NCI-H774 (cell line): ENCODE measurements at places on chromosomes 12 and 14.

GRCh38 chr12:48053122-48053521 lies 48.8 kb upstream of the COL2A1 start:
- DNase-seq, result no peak

DNA sequence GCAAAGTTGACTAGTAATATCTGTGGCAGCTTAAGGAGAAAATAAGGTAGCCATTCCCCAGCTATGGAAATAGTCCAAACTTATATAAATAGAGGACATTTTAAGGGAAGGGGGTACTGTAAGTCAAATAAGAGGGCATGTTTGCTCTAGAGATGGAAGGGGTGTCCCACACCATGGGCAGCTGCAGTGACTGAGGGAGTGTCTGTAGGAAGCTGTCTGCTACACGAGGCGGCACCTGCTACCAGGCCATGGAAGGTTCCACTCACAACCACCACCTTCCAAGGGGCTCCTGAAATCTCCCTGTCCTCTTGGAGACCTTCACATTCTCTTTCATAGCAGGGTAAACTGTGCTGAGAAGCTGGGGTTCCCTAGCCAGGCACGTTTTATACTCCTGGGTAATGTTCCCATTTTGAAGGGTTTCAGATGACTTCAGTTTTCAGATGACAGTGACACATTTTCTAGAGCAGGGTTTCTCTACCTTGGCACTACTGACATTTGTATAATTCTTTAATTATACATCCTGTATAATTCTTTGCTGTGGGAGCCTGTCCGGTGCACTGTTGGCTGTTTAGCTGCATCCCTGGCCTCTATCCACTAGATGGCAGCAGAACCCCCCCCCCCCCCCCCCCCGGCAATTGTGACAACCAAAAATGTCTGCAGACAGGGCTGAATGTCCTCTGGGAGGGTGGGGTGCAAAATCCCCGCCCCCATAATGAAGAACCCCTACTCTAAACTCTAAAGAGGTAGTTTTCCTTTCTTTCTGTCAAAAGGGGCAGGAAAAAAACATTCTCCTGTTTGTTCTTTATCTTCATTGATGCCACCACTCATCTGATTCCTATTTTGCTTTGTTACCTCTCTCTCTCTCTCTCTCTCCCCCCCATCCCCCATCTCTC lies 11.6 kb upstream of the SMCO2 start:
- DNase-seq, result no peak

GRCh38 chr12:113386866-113387566 lies 16.7 kb downstream of the SDS start:
- no peak for DNase-seq

- peak; percentile 34 for DNase-seq
Measured at GRCh38 chr12:101891462-101891971, 14.1 kb downstream of the DRAM1 start.

GRCh38 chr12:57883700-57884099 lies 37.2 kb upstream of the CTDSP2 start:
- no peak for DNase-seq

DNA sequence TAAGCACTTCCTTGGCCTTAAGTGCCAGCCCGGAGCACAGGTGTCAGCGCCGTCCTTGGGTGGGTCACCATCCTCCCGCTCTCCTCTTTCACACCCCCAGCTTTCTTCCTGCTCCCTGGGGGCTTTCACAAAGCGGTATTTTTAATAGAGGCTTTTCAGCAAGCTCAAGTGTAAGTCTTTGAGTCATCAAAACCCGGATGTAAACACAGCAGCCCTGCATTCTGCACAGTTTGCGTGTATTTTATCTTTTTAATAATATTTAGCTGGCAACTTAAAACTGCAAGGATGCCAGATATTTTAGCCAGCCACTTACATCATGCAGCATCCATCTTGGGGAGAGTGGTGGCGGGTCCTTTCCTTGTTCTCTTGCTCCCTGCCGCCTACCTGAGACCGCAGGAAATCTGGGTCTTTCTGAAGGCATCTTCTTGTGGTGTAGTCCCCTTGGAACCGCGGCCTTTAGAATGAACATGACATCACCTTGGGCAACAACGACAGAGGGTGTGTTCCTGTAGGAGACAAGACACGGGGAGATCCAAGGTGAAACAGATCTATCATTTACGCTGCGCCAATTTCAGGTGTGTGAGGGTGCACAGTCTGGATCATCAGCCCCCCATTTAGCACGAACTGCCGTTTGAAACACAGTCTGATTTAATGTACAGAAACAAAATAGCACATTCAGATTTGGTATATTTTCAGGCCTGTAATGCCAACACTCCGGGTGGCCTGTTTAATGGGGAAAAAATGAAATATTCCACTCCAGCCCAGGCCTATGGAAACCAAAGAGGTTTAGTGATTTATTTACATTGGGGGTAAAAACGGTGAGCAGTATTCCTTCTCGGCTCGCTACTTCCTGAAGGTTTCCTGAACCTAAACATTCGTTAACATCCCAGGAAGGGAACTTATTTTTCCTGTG lies 12.5 kb upstream of the IRF2BPL start:
- DNase-seq, result no peak

- no peak for DNase-seq
Measured at GRCh38 chr14:90828642-90829487, 12.6 kb upstream of the TTC7B start.

- no peak for DNase-seq
Measured at GRCh38 chr12:43676183-43676813, 82.3 kb downstream of the PUS7L start.

DNA sequence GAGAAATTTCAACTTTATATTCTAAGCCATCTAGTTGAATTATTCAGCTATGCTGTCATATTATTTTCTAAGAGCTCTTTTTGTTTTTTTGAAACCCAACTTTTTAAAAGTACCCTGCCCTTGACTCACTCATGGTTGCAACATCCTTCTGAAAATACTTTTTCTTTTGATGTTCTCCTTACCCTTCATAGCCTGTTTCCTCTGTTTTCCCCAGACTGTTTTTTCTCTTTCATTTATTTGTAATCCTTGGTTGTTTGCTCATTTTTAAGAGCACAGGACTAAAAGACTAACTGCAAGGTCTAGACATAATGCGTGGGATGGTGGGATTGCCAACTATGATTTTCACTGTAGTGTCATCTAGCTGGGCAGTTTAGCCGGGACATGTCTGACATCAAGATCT lies 21.2 kb upstream of the CDKL1 start:
- no peak for DNase-seq

DNA sequence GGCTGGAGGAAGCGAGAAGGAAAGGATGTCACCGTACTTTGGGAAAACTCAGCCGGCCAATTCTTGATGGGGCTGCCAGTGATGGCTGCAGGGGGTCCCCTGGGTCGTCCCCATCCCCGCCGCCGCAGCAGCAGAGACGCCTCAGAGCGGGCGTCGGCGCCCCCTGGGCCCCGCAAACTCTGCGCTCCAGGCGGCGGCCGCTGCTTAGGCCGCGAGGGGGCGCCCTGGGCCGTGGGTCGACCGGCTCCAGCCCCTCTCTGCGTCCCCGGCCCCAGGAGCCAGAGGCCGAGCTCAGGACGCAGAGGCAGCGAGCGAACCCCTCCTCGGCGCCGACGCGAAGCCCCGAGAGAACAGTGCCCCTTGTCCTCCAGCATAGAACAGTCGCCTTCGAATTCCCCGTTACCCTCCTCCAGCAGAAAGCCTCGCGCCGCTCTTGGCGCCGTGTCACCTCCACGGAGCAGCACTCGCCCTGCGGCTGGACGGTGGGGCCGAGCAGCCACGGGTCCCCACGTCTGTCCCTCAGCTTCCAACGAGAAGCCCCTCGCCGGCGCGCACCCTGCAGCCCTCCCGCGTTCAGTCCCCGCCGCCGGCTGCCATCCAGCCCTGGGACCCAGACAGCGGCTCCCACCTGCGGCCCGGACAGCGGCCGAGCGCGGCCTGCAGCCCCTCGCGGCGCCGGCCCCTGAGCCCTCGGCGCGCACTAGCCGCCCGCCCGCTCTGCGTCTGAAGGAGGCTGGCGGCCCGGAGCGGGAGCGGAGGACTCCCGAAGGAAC lies 106.6 kb downstream of the PRICKLE1 start:
- peak; percentile 58 for DNase-seq

DNA sequence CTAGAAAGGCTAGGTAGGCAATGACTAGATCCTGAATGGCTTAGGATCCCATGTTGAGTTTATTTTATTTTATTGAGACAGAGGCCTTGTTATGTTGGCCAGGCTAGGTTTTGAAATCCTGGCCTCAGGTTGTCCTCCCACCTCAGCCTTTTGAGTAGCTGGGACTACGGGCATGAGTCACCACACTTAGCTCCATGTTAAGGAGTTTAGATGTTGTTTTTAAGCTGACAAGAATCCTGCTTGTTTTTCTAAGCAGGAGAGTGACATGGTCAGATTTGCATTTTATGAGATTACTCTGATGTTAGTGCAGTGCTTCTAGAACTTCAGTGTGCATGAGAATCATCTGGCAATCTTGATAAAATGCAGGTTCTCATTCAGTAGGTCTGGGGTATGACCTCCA lies 14.5 kb downstream of the CCDC198 start:
- DNase-seq, result no peak

GRCh38 chr14:98949051-98949450 lies 322.9 kb downstream of the BCL11B start:
- no peak for DNase-seq

DNA sequence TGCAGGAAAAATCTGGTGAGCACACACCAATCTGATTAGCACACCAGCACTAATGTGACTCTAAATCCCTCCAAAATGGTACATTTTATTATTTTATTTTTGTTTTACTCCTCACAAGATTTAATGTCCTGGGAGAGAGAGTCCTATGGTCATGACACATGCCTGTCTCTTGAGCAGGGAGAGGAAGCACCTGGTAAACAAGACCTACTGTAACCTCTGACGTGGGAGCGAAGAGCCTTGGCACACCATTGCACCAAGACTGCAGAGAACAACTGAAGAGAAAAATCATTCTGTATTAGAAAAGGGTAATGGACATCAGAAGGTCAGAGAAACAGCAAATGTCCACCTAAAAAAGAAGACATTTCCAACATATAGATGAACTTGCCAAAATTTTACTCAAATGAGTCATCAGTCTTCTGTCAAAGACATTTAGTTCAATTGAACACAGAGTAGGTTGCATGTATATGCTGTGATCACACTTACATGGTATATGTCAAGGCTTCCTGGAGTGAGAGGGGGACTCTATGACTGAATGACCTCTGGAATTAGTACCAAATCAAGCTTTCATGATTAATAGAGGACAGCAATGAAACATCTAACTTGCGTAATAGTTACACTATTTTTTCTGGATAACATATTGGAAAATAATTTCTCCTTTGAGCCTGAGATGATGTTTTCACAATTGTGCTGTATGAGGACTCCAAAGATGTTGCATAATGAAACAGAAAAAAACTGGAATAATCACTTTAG lies 186.9 kb upstream of the FLRT2 start:
- DNase-seq, result no peak

DNA sequence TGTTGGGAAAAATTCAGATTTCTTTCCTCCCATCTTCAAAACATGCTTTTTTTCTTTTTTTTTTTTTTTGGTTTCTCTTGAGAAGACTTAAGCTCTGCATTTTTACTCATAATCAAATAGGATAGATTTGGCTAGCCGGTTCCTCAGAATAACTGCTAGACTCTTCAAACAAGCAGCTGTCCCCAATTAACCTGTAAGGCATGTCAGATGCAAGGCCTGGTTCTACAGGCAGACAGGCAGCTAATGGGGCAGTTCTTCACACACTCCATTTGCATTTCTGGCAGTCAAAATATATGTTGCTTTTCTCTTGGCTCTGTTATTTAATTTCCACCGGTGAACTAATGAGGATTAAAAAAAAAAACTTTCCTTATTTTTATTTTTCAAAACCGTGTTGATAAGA lies 228.0 kb upstream of the ATP2B1 start:
- DNase-seq, result no peak

DNA sequence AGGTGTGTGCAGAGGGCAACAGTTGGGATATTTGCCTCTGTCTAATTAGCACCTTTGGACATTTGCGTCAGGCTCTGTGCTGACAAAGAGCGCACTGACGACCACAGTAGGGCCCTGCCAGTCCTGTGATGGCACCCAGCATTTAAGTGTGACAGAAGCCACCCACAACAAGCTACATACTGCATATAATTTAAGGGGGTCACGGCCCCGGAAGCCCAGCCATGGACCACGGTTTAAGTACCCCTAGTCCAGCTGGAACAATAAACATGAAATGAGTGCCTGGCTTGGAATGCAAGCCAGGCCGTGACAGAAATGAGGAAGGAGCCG lies 16.8 kb upstream of the DYNC1H1 start:
- no peak for DNase-seq

GRCh38 chr14:103386713-103387329 lies 1.6 kb downstream of the MARK3 start:
- DNase-seq, result no peak

GRCh38 chr12:95208678-95209077 lies 8.6 kb downstream of the FGD6 start:
- DNase-seq, result peak; percentile 28

- DNase-seq, result peak; percentile 40
Measured at GRCh38 chr12:72030277-72030676, 91.6 kb downstream of the TPH2 start.

DNA sequence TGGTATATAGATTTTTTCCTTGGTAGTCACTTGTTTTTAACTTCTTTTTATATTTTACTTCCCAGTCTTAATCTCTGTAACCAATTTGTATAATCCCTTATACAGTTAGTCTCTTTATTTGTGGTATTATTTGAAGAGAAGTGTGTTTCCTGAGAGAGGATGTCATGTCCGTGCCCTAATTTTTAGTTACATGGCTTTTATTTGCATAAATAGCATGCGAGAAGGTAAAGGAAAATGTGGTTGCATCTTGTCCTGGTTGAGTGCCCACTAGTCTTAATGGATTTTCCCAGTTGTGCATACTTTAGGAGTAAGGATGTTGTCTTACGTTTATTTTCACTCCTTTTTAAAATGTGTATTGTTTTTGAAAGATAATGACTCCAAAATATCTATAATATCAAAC lies 27.5 kb downstream of the RAP1B start:
- DNase-seq, result no peak

GRCh38 chr14:33063521-33063920 lies 124.8 kb downstream of the NPAS3 start:
- no peak for DNase-seq

- DNase-seq, result no peak
Measured at GRCh38 chr14:75636100-75636692, 24.5 kb downstream of the ERG28 start.

DNA sequence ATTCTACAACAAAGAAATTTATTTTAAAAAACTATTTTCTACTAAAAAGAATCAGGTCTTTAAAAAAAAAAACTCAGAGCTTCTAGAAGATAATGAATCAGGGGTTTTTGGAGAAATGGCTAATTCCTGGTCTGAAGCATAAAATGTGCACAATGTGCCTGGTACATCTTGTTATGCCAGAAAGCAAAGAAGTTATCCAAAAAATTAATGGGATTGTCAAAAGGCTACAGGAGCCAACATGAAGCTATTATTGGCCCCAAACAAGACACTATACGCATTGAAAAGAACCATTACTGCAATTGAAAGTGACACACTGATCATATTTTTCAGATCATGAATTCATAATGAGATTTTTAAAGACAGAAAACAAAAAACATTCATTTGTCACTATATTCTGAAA lies 19.3 kb upstream of the TUBA1A start:
- no peak for DNase-seq

GRCh38 chr14:79161571-79161970 lies 991.4 kb downstream of the NRXN3 start:
- DNase-seq, result no peak

- DNase-seq, result no peak
Measured at GRCh38 chr12:13631873-13632272, 349.5 kb downstream of the GRIN2B start.

- DNase-seq, result no peak
Measured at GRCh38 chr12:60947533-60947932, 1312.7 kb upstream of the USP15 start.

GRCh38 chr14:52251724-52252123 lies 15.8 kb upstream of the PTGDR start:
- DNase-seq, result no peak

GRCh38 chr12:16130343-16130742 lies 147.1 kb downstream of the SLC15A5 start:
- DNase-seq, result no peak
